Dermis blood vessel endothelial cell (primary cell): ENCODE measurements at places on chromosomes 2 and 18. TPM values are rescaled to one million over a fixed set of nuclear protein-coding genes. Genes with fewer than 3 reads are reported as not detected.
A peak's percentile ranks its signal among the peaks of the same experiment; 100 is the strongest.

DNA sequence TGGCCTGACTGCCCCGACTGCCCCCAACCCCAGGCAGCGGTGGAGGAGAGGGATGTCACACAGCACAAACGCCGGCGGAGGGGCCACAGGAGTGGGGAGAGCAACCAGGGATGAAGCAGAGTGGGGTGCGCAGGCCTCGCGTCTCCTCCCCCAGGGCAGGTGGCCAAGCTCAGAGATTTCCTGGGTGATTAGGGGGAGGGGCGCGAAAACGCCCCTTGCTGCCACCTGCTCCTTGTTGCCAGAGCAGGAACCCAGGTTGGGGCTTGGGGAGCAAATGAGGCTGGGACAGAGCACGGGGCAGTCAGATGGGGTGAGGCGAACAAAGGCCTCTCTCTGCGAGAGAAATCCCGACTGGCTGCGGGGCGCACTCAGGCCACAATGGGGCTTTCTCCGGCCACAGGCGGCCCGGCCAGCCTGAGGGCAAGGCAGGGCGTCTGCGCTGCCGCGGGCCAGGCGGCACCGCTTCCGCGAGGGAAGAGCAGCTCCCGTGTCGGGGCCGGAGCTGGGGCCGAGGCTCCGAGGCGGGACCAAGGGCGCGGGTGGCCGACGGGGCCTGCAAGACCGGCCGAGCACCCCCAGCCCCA is 11.5 kb downstream of the TEX44 start:
- no peak for DNase-seq

- no peak for DNase-seq
Measured at GRCh38 chr2:24207359-24207758, 32.5 kb downstream of the FAM228A start.

GRCh38 chr2:219688560-219689445 is 61.4 kb downstream of the SLC4A3 start:
- DNase-seq: peak; percentile 17

- no peak for DNase-seq
Measured at GRCh38 chr2:137659616-137660015, 304.7 kb upstream of the HNMT start.

- DNase-seq: no peak
Measured at GRCh38 chr2:142688856-142689605, 188.4 kb upstream of the KYNU start.

GRCh38 chr18:3279201-3280185 is 17.6 kb downstream of the MYL12B start:
- DNase-seq: no peak

DNA sequence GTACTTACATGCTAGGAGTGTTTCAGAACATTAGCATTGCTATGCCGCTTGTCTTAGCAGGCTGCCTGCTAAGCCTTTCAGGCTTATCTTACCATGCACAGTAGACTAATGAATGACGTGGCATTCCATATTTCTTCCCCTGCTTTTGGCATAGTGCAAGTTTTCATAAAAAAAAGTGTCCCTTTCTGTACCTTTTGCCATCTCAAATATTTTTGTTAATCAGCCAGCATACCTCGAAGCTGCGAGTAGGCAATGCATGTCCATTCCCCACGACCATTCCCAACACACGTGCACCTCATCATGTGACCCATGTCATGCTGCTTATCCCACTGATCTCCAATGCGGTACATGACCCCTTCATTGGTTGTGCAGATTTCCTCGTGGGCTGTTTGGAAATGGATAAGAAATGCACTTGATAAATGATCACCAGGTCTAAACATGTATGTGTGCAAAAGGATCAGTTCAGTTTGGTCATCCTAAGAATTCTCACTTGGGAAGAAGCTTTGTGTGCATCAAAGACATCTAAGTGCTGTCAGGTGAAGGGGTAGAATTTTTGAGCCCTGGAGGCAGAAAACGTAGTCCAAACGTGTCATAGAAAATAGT is 13.9 kb downstream of the FN1 start:
- no peak for DNase-seq

GRCh38 chr2:54757500-54757899 is 34.0 kb downstream of the EML6 start:
- DNase-seq: peak; percentile 24

DNA sequence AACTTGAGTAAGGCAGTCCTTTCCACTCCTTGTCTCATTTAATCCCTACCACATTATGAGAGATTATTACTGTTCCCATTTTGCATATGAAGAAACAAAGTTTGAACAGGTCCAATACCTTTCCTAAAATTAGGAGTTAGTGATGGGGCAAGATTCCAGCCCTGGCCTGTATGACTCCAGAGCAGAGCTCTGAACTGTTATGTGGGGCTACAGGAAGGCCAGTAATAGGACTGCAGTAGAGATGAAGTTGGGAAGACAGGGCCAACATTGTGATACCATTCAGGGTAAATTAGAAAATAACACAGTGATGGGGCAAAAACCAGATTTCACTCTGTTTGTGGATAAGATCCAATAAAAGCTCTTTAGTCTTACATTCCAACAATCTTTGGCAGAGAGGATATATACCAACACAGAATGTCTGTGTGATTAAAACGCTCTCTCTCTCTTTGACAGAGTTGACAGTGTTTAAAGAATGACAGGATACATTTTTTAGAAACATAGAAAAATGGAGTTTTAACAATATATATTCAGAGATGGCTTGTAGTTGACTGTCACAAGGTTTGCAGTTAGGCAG is 22.7 kb downstream of the KATNAL2 start:
- no peak for DNase-seq

The ITGA4 gene
- 0.60 and 1.0 TPM in 2 replicates for total RNA-seq

The PCARE gene
- total RNA-seq: under 0.01 TPM in 1 of 2 replicates, not detected in the other

The ANKRD36 gene
- 56.5 and 61.8 TPM in 2 replicates for total RNA-seq

The CDH20 gene
- total RNA-seq: under 0.01 TPM in 1 of 2 replicates, not detected in the other
